ENCODE measurements at places on chromosomes 13 and 19. TPM values are rescaled to one million over a fixed set of nuclear protein-coding genes. Genes with fewer than 3 reads are reported as not detected.

The TJP3 gene
- not detected for total RNA-seq

- DNase-seq: no peak
Measured at GRCh38 chr13:100526318-100527000, 62.1 kb downstream of the GGACT start.

DNA sequence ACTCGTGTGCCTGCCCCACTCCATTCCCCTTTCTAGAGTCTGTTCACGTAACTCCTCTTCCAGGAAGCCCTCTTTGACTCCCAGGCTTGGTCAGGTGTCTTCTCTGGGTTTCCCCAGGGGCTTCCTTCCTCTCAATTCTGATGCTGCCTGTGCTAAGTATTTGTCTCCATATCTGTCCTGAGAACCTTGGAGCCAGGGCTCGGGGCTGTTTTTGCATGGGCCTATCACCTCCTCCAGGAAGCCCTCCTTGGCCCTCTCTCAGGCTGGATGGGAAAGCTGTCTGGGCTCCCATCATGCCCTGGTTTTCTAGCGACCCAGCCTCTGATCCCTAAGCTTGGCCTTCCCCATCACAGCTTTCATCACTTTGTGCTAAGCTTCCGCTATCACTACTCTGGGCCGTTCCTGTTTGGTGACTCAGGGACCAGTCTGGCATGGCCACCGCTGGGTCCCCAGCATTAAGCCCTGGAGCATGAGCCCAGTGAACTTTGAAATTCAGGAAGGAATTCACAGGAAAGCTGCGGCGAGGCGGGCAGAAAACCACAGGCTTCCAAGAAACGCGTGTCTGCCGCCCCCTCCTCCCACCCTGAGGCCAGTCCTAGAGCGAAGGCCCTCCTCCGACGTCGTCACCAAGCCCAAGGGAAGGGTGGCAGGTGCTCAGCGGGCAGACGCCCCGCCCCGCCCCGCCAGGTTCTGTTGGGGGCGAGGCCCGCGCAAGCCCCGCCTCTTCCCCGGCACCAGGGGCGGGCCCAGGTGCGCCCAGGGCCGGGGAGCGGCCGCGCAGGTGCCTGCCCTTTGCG lies 486 bp upstream of the SPINT2 start:
- DNase-seq: peak; percentile 74

DNA sequence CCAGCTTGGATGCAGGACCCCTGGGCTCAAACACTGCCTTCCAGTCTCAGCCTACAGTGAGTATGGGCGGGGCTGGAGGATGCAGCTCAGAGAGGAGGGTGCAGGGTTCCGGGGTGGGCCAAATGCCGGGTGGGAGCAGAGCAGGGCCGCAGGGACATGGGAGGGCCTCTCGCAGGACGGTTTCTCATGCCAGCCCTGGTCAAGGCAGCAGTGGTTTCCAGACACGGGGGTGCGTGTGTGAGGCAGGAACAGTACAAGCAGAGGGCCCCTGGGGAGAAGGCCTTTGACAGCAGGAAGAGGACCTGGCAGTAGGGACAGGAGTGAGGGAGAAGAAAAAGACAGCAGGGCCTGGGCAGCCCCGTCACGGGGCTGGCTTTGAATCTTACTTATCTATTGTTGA lies 34.1 kb downstream of the CRTC1 start:
- no peak for DNase-seq

The ZIC5 gene
- not detected for total RNA-seq

DNA sequence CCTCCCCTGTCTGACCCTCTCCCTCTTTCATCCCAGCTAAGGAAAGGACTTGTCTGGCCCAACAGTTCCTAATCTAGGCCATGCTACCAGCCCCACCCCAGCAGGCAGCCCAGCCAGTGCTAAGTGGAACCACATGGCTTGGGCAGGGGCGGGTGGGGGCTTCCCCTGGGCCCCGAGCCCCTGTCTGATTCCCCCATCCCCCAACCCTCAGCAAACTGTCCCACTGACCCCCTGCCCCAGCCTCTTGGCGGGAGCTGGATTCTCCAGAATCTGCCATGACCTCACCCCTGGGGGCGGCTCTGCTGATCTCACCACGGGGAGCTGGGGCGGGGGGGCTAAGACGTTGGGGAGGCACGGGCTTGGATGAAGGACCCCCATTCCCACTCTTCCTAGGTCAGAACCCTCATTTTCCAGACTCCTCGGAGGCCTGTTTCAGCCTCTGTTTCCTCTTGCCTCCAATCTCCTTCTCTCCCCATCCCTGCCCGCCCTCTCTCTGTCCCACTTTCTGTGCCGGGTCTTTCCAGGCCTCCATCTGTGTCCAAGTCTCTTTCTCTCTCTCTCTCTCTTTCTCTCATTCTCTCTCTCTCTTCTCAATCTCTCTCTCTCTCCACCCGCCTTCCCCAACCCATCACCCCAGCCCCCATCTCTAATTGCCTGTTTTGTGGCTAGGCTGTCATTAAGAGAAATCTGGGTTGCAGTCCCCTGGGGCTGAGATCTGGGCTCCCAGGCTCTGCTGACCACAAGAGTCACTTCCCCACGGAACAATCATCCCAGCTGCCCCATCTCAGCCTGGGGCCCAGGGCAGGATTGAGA lies 2.7 kb downstream of the COL5A3 start:
- DNase-seq: no peak

DNA sequence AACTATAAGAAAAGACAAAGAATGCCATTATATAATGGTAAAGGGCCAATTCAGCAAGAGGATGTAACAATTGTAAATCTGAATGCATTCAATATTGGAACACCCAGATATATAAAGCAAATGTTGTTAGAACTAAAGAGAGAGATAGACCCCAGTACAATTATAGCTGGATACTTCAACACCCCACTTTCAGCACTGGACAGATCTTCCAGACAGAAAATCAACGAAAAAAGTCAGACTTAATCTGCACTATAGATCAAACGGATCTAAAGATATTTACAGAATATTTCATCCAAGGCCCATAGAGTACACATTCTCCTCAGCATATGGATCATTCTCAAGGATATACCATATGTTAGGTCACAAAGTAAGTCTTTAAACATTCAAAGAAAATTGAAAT lies 194.6 kb upstream of the DACH1 start:
- DNase-seq: no peak

- DNase-seq: peak; percentile 2
Measured at GRCh38 chr13:104098421-104098820, 1032.2 kb upstream of the SLC10A2 start.

The HS6ST3 gene
- 0.10 TPM for total RNA-seq

GRCh38 chr19:35260694-35261304 lies 8.0 kb upstream of the USF2 start:
- DNase-seq: no peak

The WTIP gene
- total RNA-seq: 19.3 TPM

The ERFL gene
- total RNA-seq: not detected

- DNase-seq: no peak
Measured at GRCh38 chr13:99709134-99709533, 207.9 kb downstream of the TM9SF2 start.

DNA sequence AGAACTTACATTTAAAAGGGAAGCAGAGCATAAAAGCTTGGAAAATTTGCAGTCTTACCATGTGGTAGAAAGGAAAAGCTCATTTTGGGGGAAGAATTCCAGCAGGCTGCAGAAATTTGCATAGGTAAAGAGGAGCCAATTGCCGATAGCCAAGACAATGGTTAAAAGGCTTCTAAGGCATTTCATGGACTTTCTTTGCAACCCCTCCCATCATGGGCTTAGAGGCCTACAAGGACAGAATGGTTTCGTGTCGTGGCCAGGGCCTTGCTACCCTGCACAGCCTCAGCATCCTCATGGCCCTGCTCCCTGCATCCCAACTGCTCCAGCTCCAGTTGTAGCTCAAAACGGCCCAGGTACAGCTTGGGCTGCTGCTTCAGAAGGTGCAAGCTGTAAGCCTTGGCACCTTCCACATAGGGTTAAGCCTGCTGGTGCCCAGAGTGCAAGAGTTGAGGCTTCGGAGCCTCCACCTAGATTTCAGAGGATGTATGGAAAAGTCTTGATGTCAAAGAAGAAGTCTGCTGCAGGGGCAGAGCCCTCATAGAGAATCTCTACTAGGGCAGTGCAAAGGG lies 420.3 kb downstream of the PCDH17 start:
- DNase-seq: no peak

DNA sequence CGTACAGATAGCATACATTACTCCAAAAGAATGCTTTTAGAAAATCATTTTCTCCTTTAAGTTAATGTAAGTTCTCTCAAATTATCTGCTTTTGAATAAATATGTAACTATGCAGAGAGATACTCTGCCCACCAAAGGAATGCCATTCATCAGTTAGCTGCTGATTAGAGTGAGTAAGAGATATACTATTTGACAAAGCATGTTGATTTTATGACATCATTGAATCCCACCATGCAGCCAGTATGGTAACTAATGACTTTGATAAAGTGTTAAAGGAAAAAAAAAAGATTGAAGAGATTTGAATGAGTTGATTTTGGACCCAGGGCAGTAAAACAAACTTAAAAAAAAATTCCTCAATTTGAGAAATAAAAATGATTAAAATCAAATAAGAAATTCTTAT lies 521.5 kb downstream of the SLITRK6 start:
- peak; percentile 63 for DNase-seq

The NDFIP2 gene
- 88.4 TPM for total RNA-seq

- no peak for DNase-seq
Measured at GRCh38 chr19:28847468-28847867, 365.5 kb downstream of the UQCRFS1 start.

DNA sequence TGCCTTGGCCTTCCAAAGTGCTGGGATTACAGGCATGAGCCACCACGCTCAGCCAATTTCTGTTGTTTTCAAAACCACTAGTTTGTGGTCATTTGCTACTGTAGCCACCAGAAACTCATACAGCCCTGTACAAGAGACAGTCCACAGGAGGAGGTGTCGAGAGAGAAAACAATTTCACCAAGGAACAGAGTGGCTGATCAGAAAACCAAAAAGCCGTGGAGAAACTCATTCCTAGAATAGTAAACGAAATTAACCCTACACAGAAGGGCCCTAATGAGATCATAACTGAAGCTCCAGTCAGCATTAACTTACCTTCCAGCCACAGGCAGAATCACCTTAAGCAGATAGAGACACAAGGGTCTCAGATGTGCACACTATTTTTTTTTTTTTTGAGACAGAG lies 3.8 kb upstream of the CCDC124 start:
- DNase-seq: no peak

GRCh38 chr13:80654638-80655249 lies 313.8 kb upstream of the SPRY2 start:
- DNase-seq: peak; percentile 7

GRCh38 chr19:48102870-48103751 lies 7.5 kb downstream of the PLA2G4C start:
- no peak for DNase-seq

DNA sequence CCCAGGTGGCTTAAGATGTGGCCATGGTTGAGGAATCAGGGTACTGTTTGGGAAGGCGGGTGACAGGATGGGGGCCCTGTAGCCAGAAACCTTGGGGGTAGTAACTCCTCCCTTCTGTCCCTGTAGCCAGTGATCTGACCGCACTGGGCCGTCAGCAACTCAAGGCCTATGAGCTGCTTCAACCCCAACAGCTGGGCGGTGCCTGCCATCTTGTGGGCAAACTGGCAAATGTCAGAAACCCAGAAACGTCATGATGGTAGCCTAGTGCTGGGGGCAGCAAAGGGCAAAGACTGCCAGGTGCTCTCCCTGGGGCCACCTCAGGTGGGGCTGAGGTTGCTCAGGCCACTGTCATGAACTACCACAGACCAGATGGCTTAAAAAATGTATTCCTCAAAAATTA lies 3.5 kb downstream of the COPE start:
- DNase-seq: no peak

- no peak for DNase-seq
Measured at GRCh38 chr19:18596752-18597157, 8.2 kb downstream of the REX1BD start.

GRCh38 chr19:45444318-45445041 lies 20.8 kb upstream of the ERCC1 start:
- DNase-seq: no peak

DNA sequence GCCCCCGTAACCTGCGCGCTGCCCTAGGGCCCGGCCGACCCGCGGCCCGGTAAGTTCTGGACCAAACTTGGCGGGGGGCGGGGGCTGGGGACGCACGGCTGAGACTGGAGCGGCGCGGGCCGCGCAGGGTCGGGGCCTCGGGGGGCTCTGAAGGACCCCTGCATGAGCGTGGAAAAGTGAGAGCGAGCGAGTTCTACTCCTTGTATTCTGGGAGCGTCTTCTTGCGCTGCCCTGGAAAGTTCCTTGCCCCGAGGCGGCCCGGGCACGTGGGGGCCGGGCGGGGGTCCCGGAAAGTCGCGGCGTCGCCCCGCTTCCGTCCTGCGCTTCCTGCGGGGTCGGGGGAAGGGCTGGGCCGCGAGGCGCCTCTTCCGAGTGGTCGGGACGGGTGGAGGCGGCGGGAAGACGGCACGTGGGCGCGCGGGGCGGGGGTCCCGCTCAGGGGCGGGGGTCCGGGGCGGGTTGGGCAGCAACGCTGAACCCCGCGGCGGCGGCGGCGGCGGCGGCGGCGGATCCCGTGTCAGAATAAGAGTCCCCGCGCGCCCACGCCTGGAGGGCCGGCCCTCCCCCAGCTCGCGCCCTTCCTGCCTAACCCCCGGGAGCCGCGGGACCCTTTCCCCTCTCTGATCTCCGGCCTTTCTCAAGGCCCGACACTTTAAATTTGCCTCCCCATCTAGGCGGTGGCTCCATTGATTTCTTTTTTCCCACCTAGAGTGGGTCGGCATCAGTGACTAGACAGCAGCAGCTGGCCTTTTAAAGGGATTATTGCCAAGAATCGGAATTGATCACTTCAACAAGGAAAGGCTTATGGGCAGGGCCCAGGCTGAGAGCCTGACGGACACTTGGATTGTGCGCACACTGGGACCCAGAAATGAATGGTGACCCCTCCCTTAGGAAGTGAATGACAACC lies 749 bp downstream of the GATAD2A start:
- DNase-seq: no peak

The TTC9B gene
- total RNA-seq: not detected

DNA sequence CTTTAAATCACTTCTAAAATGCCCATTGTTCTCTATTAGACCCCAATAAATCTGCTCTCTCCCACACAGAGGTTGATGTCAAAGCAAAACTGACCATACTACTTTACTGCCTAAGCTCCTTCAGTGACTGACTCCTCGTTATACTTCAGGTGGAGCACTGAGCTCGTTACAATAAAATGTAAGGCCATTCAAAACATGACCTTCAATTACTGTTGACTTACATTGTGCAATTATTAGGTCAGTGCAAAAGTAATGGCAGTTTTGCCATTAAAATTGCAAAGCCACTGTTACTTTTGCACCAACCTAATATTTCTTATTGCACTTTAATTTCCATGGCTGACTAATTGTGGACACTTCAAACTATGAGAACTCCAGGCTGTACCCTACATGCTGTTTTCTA lies 314.9 kb downstream of the MZT1 start:
- no peak for DNase-seq

- no peak for DNase-seq
Measured at GRCh38 chr19:29702963-29703320, 12.1 kb downstream of the C19orf12 start.

DNA sequence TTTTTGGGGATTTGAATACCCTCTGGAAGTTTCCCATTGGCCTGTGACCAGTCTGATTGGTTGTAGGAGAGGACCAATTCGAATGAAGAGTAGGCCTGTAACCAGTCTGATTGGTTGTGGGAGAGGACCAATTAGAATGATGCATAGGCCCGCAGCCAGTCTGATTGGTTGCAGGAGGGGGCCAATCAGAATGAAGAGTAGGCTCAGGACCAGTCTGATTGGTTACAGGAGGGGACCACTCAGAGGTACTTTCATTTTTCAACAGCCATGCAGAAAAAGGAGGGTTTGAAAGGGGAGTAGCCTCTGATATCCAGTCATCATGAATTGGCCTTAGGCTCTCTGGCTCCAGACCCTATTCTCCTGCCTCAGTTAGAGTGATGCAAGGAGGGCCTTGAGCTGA lies 30.4 kb upstream of the SLC1A5 start:
- no peak for DNase-seq

The PCDH17 gene
- not detected for total RNA-seq

The APOC4 gene
- not detected for total RNA-seq

GRCh38 chr13:44098559-44098958 lies 218.9 kb downstream of the LACC1 start:
- no peak for DNase-seq
